ENCODE measurements at places on chromosomes 16 and 17.

GRCh38 chr16:19595043-19595767 lies 39.7 kb downstream of the VPS35L start:
- DNase-seq, result no peak

DNA sequence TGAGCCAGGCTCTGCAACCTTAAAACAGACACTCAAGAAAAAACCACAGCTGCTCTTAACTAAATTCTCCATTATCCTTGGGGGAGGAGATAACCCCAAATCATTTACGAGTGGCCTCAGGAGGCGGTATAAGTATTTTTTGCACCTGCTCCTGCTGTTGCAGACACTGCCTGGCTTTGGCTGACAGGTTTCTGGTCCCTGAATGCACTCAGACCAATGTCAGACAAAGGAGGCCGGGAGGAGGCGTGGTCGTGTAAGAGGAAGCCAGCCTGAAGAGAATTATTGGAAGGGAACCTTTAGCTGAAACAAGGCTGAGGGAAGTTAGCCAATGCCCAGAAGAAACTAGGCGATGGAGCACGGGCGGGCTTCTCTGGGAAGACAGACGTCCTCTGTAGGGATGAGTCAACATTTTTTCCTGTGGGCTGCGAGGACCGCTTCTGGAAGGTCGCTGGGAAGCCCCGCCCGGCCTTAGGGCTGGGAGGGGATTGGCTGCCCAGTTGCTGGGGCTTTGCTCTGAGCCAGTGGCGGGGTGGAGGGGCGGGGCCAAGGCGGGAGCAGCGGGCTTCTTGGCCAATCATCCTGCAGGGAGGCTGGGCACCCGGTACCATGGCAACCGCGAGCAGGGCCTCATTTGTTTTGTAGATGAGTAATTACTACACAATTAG lies 82.3 kb downstream of the CCDC182 start:
- peak; percentile 79 for DNase-seq

DNA sequence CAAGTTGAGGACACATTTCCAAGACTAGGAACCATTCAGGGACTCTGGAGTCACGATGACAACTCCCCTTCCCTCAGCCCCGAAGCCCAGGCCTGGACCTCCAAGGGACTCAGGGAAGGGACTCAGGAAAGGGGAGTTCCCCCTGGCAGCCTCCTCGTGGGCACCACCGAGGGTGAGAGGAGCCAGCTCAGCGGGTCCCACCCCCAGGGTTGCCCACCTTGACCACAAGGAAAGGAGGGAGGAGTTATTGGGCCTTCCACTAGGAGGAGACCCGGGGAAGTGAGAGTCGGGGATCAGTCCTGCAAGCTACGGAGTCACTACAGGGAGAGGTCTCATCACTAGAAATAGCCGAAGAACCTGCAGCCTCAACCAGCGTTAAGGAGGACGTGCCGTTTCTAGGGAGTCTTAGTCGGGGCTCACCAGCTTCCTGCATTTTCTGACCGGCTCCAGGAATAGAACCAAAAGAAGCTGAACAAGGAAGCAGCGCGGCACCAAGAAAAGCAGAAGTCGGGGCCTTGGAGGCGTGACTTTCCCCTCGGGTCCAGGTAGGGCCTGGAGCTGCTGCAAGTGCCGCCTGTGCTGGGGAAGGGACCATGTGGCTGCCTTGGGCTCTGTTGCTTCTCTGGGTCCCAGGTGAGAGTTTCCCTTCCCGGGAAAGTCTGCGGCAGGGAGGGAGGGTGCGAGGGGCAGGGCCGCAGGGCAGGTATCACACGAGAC lies at the start of gene CD300A:
Gene CD300A, plus strand, starts transcription at position 524 of the 717 bp plus-strand sequence. Its CDS starts 70 bp downstream, at position 594.
- peak; percentile 82 for DNase-seq

GRCh38 chr17:71959154-71959553 lies 161.7 kb upstream of the SOX9 start:
- DNase-seq, result peak; percentile 2

DNA sequence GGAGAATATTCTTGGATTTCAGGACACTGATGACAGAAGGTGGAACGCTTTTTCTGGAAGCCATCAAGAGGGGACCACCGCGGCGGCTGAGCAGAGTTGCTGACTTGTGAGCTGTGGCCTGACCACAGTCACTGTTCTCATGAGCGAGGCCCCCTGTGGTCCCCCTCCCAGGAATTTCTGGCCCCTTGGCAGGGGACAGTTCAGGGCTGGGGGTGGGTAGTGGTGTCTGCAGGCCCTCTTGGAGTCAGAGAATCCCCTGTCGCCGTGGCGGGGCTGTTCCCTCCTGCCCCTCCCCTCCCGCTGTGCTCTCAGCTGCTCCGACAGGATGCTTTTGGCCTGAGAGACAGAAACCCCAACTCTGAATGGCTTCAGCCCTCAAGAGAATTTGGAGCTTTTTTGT lies 292.0 kb downstream of the SEC14L1 start:
- DNase-seq, result no peak

DNA sequence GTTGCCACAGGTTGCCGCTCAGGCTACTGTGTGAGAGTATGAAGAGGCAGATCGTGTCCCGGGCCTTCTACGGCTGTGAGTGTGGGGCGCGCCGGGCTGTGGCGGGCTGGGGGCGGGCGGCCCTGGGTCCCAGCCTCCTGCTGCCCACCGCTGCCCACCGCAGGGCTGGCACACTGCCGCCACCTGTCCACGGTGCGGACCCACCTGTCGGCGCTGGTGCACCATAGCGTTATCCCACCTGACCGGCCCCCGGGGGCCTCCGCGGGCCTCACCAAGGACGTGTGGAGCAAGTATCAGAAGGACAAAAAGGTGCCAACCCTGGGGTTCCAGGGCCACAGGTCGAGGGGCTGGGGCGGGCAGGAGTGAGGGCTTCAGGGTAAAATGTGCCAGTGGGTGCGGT lies 28.7 kb downstream of the MNT start:
- DNase-seq, result no peak

- DNase-seq, result no peak
These were observed 393.0 kb downstream of the HAPSTR1 start for GRCh38 chr16:9484426-9484825.

- DNase-seq, result no peak
These were observed 16.3 kb upstream of the FOXK2 start for GRCh38 chr17:82503094-82503727.

DNA sequence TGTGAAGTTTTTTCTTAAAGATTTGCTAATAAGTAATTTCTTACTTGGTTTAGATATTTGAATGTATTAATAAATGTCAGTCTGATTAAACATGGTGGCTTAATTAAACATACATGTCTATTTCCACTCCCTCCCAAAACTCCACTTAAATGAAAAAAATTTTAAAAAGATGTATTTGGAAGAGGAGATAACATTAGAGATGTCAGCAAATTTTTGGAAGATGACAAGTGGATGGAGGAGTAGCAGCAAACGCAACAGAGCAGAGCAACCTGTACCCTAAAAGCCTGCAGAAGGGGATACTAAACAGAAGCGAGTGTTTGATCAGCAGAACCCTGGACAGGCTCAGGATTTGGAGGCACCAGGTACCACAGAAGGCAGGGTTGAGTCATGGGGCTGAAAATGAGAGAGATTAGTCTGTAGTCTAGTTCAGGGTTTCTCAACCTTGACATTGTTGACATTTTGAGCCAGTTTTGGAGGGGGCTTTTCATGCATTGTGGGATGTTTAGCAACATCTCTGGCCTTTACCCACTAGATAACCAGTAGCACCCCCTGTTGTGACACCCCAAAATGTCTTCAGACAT lies 17.8 kb downstream of the LUC7L3 start:
- DNase-seq, result no peak

DNA sequence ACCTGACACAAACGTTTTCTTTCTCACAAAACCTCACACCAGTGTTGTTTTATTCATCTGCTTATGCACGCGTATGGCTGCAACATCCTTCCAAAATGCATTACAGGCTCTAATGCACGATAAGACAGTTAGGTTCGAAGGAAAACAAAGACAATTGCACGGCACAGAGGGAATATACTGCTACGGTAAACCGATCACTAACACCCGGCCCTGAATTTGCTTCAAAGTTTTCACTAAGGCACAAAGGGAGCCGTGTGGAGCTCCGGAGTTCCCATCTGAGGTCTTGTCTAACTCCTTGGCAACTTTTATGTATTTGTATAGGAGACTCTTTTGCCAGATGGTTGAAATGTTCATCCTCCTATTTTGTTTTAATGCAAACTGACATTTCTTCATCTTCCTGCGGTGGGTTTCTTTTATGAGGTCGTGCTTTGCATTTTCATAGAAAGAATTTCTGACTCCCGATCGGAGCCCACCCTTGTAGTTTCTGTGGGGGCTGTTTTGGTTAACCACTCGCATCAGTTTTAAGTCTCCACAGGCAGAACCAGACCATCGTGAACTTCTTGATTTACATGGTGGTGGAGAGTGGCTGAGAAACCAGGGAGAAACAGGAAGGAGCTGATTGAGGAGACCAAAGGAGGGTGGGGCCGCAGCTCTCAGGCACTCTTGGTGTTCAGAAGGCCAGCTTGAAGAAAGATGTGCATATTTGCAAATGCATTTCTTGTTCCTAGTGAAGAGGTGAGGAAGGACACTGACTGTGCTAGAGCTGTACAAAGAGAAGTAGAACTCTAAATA lies 516.8 kb downstream of the MAF start:
- DNase-seq, result peak; percentile 51

- DNase-seq, result no peak
These were observed 938.2 kb upstream of the CDH8 start for GRCh38 chr16:62974424-62974823.

DNA sequence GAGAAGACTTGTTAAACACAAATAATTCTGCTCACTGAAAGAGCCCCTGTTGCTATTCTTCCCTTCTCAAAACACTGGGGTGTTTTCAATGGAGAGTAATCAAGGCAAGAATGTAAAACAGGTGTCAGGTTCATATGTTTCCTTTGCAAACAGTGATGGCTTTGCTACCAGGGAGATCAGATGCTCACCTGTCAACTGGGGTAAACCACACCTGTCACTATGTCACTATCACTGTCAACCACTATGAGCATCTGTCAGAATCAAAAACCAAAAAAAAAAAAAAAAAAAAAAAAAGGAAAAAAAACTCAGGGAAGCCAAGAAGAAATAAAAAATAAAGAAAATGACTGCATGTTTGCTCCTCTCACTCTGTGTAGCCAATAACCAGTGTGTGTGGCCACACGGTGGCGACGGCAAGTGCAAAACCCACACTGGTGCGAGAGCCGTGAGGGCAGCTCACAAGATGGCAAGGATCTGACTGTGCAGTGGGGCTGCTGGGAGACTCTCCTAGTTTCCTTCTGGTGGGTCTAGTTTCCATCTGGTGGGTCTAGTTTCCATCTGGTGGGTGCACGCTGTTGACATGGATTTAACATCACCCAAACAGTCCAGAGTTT lies 22.7 kb downstream of the USP22 start:
- DNase-seq, result peak; percentile 73

- no peak for DNase-seq
These were observed 75.3 kb downstream of the WDR59 start for GRCh38 chr16:74909665-74910064.

DNA sequence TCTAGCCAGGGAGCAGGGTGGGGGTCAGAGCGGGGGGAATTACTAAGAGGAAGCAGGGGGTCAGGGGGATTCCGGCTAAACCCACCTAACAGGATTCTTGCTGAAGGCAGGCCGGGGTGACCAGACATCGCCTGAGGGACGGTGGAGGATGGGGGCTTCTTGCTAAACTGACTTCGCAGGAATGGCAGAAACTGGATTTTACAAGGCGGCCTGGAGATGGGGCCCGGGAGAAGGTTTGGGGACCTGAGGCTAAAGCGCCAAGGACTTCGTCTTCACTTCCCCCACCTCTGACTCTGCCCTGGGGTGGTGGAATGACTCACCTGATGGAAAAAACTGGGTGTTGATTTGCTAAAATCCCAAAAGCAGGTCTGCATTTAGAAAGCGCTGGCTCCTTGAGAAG lies 23.5 kb downstream of the LGALS3BP start:
- no peak for DNase-seq

All from hematopoietic multipotent progenitor cell treated with erythropoietin and hydrocortisone succinate and interleukin-3 and kit ligand, for 4 days (in vitro differentiated cells).